T-cell (primary cell): ENCODE measurements at places on chromosomes 13 and 19.

DNA sequence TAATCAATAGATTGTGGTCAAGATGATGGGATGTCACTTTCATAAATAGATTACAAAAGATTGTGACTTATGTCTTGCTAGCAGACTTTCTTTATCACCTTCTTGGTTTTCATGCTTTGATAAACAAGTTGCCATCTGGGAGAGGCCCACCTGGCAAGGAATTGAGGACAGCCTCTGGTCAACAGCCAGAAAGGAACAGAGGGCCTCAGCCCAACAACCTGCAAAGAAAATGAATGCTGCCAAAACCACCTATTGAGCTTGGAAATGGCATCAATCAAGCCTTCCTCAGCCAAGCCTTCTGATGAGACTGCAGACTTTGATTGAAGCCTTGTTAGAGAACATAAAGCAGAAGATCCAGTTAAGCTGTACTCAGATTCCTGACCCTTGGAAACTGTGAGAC, 288.6 kb downstream of the SPRY2 start:
- DNase-seq: no peak

GRCh38 chr19:45352062-45352461, 11.5 kb downstream of the KLC3 start:
- no peak for DNase-seq

GRCh38 chr13:63025741-63026140, 1610.1 kb upstream of the PCDH20 start:
- no peak for DNase-seq

GRCh38 chr13:102648046-102648445, 46.8 kb downstream of the METTL21C start:
- DNase-seq: no peak

GRCh38 chr13:67095621-67096020, 134.5 kb downstream of the PCDH9 start:
- no peak for DNase-seq

DNA sequence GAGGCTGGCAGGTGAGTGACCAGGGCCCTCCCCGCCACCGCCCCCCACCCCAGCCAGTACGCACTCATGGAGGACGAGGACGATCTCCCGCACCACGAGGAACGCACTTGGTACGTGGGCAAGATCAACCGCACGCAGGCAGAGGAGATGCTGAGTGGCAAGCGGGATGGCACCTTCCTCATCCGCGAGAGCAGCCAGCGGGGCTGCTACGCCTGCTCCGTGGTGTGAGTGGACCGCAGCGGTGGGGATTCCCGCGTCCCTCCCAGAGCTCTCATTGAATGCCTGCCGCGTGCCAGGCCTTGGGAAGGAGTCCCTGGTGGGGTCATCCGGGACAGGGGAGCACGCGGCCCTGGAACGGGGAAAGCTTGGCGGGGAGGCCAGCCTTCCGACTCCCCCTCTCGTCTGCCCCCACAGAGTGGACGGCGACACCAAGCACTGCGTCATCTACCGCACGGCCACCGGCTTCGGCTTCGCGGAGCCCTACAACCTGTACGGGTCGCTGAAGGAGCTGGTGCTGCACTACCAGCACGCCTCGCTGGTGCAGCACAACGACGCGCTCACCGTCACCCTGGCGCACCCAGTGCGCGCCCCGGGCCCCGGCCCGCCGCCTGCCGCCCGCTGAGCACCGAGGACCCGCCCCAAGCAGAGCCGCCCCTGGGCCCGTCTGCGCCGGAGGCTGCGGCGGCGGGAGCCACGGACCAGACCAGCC, 4.8 kb upstream of the IFI30 start:
- DNase-seq: no peak

GRCh38 chr13:65553096-65553727, 1676.9 kb downstream of the PCDH9 start:
- DNase-seq: no peak

DNA sequence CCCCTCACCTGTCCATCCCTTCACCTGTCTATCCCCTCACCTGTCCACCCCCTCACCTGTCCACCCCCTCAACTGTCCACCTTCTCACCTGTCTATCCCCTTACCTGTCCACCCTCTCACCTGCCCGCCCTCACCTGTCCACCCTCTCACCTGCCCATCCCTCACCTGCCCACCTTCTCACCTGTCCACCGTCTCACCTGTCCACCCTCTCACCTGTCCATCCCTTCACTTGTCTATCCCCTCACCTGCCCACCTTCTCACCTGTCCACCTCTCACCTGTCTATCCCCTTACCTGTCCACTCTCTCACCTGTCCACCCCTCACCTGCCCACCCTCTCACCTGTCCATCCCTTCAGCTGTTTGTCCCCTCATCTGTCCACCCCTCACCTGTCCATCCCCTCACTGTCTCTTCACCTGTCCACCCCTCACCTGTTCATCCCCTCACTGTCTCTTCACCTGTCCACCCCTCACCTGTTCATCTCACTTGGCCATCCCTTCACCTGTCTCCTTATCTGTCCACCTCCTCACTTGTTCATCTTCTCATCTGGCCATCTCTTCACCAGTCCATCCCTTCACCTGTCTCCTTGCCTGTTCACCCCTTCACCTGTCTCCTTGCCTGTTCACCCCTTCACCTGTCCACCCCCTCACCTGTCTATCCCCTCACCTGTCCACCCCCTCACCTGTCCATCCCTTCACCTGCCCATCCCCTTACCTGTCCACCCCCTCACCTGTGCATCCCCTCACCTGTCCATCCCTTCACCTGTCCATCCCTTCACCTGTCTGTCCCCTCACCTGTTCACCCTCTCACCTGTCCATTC, 12.7 kb upstream of the KANK2 start:
- no peak for DNase-seq

DNA sequence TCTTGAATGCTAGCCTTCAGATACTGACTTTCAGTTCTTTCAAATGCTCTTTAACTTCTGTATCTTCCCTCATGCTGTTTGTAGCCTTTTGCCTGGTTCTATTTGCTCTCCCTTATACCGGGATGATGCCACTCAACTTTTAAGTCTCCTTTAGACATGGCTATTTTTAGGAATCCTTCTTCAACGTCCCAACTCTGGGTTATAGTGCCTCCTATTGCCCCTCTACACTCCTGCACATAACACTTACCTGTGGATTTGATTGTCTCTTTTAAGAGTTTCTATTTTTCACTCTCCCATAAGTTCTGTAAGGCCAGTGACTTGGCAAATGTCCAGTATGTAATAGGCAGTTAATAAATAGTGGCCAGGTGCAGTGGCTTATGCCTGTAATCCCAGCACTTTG, 343.0 kb downstream of the KLF5 start:
- no peak for DNase-seq

- DNase-seq: no peak
Observed at GRCh38 chr13:93318534-93319254, 92.1 kb downstream of the GPC6 start.

GRCh38 chr19:49862391-49863253, 4.8 kb downstream of the PNKP start:
- no peak for DNase-seq

GRCh38 chr19:11025997-11026396, 63.3 kb upstream of the LDLR start:
- DNase-seq: no peak

DNA sequence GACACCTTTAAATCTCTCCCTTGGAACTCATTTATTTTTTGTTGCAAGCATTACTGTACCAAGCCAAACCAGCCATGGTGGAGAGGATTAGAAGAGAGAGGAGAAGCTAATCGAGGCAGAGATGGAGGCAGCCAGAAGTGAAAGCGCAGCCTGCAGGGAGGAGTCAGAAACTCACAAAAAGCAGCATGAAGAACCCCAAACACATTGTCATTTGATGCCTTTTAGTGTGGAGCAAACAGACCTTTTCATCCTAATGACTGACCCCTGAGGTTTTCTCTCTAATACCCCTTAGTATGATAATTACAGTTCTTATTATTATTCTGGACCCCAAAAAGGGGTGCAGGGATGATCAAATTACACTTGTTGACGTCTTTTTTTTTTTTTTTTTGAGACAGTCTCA, 62.5 kb downstream of the TNFRSF19 start:
- DNase-seq: no peak

DNA sequence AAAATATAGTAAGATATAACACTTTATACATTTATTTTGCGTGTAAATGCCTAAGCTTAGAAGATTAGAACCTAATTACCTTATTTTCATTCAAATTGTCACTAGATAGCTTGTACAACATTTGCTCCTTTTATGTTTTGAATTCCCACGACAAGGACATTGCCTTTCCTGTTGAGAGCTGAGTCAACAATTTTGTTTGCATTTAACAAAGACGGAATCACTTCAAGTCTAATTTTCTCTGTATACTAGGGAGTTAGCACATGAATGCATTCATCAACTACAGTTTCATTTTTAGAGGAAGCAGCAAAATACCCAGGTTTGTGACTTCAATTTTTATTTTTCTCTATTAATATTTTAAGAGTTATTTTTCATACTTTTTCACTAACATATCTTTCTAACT, 48.7 kb upstream of the PCCA start:
- DNase-seq: no peak

- no peak for DNase-seq
Observed at GRCh38 chr13:28475916-28476725, 18.8 kb downstream of the FLT1 start.

DNA sequence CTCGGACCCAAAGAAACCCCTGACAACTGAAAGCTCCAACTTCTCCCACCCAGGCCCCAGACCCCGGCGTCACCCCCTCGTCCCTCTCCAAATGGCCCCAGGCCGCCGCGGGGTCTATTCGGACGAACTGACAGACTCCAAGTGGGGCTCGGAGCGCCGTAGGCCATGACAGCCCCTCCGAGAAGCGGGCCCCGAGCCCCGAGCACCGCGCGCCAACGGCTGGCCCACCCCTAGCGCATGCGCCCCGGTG, 360 bp downstream of the DDX39A start:
- no peak for DNase-seq

DNA sequence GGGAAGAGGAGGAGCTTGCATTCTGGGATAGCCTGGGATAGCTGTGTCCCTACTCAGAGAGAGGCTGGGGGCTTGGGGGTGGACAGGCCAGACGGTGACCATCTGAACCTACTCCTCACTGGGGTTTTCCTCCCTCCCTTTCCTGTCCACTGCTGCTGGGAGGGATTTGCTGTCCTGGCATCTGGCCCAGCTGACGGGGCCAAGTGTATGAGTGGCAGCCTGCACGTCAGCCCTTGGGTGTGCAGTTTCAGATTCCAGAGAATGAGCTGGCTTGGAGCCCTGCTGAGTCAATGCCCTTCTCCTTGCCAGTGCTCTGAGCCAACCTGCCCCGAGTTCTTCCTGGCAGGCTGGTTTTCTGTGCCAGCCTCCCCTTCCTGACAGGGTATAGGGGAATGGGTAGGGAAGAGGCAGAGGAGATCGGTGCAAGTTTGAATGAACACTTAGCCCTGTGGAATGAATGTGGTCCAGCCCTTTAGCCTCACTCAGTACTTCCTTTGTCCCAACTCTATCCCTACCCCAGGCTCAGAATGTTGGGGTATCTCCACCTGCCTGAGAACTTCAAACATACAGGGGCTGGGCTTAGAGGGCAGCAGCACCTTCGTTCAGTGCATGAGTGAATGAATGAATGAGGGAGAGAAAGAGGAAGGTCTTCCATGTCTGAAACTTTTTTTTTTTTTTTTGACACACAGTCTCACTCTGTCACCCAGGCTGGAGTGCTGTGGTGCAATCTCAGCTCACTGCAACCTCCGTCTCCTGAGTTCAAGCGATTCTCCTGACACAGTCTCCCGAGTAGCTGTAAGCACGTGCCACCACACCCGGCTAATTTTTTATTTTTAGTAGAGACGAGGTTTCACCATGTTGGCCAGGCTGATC, 1.8 kb upstream of the ANGPTL4 start:
- DNase-seq: no peak

DNA sequence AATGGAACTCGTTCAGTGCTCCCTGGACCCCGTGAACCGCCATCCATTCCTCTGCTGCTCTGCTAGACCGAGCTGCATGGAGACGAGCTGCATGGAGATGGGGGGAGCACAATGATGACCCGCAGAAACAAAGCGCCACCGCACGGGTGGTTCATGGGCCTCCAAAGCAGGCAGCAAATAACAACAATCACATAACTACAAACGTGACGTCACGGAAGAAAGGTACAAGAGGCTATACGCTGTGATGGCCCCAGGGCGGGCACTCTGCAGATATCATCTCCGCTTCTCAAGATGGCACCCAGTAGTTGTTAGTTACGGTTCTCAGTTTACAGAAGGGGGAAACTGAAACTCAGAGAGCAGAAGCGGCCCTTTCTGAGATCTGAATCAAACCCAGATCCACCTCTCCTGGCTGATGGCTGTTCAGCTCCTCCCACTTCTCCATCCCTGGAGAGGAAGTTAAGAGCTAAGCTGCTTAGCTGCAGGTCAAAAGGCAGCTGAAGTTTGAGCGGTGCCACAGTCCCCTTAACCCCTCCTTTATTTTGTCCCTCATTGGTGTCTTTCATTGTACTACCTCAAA, 1.7 kb downstream of the ATP13A1 start:
- peak; percentile 46 for DNase-seq

- DNase-seq: no peak
Observed at GRCh38 chr19:39704181-39705044, at the start of gene LGALS14. LGALS14 (plus strand) TSS chr19:39704481; CDS start chr19:39704529, 48 bp downstream.

- DNase-seq: no peak
Observed at GRCh38 chr19:5337708-5338655, 2.6 kb downstream of the PTPRS start.

GRCh38 chr13:72963762-72964161, 95.0 kb upstream of the KLF5 start:
- no peak for DNase-seq

DNA sequence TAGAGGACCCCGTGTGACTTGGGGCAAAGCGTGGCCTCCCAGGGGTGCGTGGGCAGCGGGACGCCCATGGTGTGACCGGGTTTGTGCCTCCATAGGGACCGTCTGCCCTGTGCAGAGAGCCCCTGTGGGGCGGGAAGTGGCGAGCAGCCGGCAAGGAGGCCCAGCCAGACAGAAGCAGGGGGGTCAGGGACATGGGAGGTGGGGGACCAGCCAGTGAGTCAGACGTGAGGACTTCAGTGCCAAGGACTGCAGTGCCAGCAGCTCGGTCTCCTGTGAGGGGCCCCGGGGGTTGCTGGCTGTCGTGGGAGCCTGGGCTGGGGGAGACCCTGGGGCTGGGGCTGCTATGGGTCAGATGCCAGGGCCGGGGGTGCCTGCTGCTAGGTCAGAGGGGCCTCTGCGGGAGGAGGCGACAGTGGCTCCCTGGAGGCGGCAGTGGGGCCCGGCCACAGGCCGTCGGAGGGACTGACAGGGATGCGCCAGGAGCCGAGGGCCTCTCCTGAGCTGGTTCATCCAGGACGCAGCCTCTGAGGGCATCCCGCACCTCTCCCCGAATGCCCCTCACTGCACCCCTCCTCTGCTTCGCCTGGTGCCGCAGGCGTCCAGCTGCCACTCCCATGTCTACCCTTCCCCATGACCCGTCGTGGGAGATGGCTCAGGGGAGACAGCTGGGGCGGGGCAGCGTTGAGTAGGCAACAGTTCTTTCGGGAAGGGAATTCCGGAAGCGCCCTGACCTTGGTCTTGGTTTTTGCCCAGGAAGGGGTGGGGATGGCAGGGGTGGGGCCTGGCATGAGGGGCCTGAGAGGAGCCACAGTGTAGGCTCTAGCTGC, 80.0 kb downstream of the KDM4B start:
- no peak for DNase-seq

DNA sequence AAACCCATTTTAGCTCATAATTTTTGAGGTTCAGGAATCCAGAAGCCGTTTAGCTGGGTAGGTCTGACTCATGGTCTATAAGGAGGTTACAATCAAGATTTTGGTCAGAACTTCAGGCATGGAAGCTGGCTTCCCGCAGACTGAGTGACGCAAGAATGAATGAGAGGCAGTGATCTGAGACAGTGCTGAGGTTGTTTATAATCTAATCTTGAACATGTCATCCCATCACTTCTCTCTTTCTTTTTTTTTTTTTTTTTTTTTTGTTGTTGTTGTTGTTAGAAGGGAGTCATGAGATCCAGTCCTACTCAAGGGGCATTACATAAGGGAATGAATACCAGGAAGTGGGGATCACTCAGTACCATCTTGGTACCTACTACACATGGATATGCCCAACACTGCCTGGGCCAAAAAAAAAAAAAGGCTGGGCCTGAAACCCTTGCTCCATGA, 217.4 kb downstream of the DLEU7 start:
- no peak for DNase-seq
